Stimulated activated CD4-positive, alpha-beta T cell treated with anti-CD3 and anti-CD28 coated beads, TNF-alpha, amount 100 ng/mL, for 1 hour (primary cell): ENCODE measurements at places on chromosomes 11 and 22.

GRCh38 chr11:14789879-14790484 lies 102.0 kb downstream of the CYP2R1 start:
- DNase-seq = no peak

DNA sequence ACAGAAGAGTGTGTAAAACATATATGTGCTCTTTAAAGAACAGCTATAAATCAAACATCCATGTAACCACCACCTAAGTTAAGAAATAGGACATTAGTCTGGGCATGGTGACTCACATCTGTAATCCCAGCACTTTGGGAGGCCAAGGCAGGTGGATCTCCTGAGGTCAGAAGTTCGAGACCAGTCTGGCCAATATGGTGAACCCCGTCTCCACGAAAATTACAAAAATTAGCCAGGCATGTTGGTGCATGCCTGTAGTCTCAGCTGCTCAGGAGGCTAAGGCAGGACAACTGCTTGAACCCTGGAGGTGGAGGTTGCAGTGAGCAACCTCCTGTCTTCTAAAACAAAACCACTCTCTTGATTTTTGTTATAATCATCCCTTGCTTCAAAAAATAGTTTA lies 103.3 kb downstream of the LRRC32 start:
- DNase-seq = no peak

- no peak for DNase-seq
These were observed 18.0 kb upstream of the CABP2 start for GRCh38 chr11:67541198-67541597.

DNA sequence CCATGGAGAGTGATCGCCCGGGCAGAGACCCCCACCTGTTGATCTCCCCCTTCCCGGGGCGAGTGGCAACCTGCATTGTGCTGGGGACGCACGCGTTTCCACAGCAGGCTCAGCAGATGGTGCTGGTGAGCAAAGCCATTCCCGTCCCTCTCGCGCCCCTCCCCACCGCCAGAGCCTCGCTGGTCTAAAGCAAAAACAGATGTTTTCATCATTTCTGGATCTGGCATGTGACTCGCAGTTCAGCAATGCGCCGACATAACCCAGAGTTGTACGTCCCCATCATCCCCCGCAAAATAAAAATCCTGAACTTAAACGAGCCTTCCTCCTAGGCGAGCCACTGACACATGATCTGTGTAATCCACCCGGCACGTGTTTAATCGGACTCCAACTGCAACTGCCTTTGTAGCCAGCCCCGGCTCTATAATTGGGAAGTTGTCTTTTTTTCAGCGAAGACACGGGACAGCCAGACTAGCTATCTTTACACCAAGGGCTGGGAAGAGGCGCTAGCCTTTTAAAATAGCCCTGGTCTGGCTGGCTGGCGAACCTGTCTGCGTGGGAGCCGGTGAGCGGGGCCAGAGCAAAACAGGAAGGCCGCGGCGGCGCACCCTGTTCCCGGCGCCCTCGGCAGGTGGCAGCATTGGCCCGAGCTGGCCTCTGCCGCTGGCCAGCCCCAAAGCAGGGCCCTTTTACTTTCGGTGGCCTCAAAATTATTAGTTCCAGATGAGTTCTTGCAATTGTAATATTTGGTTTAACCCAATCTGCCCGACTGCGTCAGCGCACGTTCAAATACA lies 203.0 kb upstream of the SORL1-AS1 start:
- DNase-seq = peak; percentile 22

DNA sequence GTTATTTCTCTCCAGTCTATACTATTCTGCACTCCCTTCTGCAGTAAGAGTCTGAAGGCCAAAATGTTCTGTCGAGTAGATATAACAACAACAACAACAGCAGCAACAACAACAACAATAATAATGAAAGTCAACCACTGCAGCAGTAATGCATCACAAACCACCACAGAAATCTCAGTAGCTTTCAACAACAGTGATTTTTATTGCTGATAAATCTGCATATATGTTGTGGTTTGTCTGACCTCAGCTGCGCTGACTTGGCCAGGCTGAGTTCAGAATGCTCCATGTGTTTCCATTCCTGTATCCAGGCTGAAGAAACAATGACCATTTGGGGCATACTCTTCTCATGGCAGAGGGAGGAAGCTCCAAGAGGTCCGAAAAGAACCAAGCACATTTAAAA lies 32.3 kb upstream of the CYP2R1 start:
- no peak for DNase-seq

DNA sequence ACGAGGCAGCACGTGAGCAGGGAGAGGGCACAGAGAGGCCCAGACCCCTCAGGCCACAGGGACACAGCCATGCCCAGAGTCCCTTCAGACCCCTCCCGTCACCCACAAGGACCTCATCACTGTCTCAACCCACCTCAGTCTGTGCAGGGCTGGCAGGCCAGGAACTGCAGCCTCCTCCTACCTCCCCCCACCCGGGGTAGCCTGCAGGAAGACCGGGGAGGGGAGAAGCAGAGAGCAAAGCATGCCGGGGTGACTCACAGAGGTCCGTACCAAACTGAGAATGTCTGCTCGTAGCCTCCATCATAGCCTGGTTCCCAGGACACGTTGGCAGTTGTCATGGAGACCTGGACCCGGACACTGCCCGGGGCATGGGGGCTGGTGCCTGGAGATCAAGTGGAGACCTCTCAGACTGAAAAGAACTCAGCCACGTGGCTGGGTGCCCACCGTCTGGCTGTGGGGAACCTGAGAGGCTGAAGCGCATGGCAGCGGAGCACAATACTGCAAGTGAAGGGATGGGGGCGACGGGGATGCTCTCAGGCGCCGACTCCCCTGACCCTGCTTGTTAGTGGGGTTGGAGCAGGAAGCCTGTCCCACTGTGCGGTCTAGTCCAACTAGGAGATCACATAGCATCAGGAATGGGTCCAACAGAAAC lies 27.2 kb downstream of the IGSF9B start:
- no peak for DNase-seq

DNA sequence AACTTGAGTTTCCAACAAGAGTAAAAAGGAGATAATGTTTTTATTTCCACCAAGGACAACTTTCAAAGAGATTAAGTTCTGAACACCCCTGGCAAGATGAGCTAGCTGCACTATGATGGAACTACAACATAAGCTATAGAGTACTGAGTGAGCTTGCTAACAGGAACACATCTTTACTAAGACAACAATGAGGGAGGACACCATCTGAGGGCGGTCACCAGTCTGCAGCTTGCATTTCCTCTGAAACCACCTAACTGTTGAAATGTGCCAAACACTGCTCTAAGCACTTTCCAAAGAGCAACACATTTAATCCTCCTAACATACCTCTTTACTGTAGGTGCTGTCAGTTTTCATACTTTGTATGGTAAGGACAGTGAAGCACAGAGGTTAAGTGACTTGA lies 68.4 kb downstream of the TCF20 start:
- DNase-seq = no peak

- DNase-seq = no peak
These were observed 6.8 kb upstream of the DUSP18 start for GRCh38 chr22:30674482-30674881.

DNA sequence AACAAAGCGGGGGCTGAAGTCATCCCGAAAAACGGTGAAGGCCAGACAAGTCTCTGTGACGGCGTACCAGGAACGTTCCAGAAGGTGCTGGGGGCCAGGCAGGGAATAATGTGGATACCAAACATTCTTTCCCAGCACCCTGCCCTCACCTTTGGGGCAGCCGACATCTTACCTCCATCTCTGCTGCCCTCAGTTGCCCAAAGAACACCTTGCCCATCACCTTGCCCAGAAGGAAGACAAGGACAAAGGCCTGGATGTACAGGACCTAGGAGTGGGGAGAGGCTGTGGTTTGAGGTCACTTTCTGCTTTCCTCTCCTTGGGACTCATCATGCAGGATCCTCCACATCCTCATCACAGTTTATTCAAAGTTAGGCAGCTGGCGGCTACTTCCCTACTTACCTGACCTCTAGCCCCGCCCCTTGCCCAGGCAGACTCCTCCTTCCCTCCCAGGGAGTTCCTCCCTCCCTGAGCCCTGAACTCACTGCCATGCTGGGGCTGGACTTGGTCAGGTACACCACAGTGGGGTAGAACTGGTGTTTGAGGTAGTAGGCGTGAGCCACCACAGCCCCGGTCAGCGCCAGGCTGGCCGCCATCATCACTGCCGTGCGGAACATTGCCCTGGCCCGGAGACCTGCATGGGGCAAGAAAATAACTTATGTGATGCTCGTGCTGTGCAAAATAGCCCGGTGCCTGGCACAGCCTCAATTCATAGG lies 1.2 kb downstream of the SYVN1 start:
- peak; percentile 47 for DNase-seq

DNA sequence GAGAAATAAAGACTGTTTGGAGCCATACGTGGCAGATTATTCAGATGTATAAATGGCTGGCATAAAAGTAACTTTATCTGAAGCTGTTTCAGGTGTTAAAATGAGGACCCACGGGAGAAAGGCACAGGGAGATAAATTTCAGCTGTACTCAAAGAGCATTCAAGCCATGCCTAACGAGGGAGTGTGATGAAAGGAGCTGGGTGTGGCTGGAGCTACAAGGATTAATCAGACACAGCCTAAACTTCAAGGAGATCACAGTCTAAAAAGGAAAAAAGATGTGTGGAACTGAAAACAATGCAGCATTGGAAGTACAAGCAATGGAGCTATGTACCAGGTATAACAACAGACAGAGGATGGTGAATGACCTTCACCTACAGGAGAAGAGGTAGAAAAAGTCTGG lies 120.8 kb upstream of the APOA1 start:
- no peak for DNase-seq

DNA sequence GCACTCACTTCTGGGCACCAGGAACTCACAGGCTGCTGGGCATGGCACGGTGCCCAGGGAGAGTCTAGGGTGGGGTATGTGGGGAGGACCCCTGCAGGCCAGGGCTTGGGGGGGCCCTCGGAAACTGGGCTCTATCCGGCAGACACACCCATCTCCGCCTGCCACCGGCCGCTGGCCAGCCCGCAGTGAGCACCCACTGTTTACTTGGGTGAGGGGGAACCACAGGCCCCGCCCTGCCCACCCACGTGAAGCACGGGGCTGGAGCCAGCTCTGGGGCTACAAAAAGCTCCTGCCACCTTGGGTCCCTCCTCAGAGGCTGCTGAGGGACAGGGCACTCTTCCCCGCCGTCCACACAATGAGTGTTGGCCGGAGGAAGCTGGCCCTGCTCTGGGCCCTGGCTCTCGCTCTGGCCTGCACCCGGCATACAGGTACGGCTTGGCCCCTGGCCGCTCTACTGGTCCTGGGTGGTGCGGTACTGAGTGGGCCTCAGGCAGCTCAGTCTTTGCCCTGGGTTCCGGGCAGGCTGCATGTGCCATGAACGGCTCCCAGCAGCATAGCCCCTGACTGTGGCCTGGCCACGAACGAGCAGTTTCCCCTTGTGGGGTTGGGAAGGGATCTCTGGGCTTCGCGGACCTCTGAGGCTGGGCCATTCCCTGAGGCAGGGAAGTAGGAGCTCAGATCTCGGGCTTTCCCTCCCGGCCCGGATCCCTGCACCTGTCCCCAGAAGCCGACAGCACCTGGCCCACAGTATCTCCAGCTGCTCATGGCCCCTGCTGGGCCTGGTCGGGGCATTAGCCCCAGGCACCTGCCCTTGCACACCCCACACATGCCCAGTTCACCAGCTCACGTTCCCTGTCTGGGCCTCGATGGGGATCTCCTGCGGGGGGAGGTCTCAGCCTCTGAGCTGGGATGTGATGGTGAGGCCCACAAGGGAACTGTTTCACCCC lies at the start of gene MUC5AC:
TSS of gene MUC5AC (plus strand) at position 309 of the 947 bp plus-strand sequence. CDS start at position 356, 47 bp downstream.
- DNase-seq = no peak

- no peak for DNase-seq
These were observed 12.4 kb upstream of the PPM1F start for GRCh38 chr22:21964918-21965484.

DNA sequence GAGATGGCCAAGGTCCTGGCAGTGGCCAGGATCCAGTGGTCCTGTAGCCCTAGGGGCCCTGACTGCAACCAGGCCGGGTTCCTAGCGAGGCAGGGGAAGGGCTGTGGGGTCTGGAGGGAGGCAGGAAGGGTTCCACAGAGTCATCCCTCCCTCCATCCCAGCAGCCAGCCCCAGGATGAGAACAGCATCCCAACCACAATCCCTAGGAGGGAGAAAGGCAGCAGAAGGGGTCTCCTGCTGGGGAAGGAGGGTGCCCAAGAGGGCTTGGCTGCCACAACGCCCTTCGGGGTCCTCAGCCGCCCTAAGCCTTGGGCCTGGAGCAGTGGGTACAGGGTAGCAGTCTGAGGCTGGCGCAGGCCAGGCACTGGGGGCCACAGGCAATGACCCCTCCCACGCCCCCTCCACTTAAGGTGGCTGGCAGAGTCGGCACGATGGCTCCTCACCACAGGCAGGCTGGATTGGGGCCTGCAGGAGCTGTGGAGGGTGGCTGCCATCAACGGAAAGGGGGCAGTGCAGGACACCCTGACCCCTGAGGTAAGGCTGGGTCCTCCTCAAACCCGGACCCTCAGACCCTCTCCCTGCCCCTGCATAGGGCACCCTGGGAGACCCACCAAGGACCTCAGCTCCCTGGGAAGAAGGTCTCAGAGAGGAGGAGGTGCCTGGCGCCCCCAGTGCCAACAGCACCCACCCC lies 7.2 kb downstream of the SLC22A12 start:
- DNase-seq = no peak

- no peak for DNase-seq
These were observed 98.6 kb downstream of the SEZ6L start for GRCh38 chr22:26267856-26268255.

DNA sequence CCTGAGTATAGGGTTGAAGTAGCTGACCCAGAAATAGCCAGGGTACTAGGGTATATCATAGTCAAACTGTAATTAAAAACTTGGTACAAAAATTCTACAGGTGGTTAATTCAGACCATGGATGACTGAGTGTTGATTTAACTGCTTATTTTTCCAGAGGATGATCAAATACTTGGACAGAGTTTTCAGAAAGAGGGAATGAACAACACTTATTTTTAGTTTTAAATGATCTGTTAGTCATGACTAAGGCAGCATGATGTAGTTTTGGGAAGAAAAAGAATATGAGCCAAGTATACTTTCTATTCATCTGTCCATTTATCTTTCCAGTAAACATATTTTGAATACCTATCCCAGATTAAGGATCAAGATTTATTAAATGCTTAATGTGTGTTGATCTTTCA lies 19.8 kb upstream of the CCDC89 start:
- DNase-seq = no peak

- DNase-seq = no peak
These were observed 63.0 kb upstream of the THY1 start for GRCh38 chr11:119486016-119486415.

DNA sequence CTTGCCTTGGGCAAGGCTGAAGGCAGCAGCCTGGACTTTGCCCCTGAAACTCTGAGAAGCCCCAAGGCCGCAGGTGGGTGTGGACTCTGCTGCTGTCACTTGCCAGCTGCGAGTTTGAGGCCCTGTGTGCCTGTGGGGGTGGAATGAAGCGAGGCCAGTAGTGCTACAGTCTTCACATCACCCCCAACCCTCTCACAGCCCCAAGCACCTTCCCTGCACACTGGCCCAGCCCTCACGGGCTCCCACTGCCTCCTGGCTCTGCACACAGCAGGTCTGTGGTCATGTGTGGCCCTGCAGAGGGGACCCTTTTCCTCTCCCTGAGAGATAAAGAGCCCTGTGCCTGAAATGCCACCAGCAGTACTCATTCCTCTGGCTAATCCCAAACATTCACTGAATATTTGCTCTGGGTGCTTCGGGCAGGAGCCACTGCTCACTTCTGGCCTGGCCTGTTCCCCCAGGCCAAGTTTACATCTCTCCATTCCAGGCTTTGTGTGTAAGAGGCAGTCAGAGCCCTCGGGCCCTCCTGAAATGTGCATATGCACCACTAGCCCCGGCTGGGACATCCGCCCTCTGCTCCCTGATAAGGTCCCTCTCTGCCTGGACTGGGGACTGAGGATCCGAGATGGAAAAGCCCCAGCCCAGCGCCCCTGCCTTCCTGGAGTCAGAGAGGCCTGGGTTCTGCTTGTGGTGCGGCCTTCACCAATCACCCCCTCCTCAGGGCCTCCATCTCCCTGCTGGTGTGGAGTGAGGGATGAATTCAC lies 17.7 kb downstream of the MGAT3 start:
- DNase-seq = no peak
